Activated naive CD8-positive, alpha-beta T cell treated with anti-CD3 and anti-CD28 coated beads, Interleukin-2, amount 50 U/mL, for 16 hours (primary cell): ENCODE measurements at places on chromosomes 1 and 21.

- no peak for DNase-seq
Observed at GRCh38 chr1:246208105-246208504, 299.0 kb downstream of the SMYD3 start.

- no peak for DNase-seq
Observed at GRCh38 chr1:204992998-204993314, 50.1 kb upstream of the CNTN2 start.

- DNase-seq = no peak
Observed at GRCh38 chr1:229666585-229666984, 40.5 kb downstream of the URB2 start.

DNA sequence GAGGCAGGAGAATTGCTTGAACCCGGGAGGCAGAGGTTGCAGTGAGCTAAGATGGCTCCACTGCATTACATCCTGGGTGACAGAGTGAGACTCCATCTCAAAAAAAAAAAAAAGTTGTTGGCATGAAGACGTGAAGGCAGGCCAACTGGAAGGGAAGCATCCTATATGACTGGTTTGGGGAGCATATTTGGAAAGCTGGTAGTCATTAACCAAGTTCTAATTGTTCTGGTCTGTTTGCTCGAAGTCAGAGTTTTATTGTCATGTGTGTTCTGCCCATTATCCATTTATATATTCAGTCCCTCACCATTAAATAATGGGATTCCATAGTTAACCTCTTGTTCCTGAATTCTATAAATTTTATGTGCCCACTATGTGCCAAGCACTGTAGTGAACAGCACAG, 3.3 kb upstream of the GLRX2 start:
- no peak for DNase-seq

- no peak for DNase-seq
Observed at GRCh38 chr1:185287451-185287850, 29.6 kb downstream of the IVNS1ABP start.

GRCh38 chr1:85024736-85025135, 23.6 kb downstream of the MCOLN3 start:
- no peak for DNase-seq

GRCh38 chr1:67889953-67890567, 56.8 kb upstream of the GNG12 start:
- no peak for DNase-seq

GRCh38 chr21:39107739-39108138, 75.5 kb downstream of the PSMG1 start:
- no peak for DNase-seq

DNA sequence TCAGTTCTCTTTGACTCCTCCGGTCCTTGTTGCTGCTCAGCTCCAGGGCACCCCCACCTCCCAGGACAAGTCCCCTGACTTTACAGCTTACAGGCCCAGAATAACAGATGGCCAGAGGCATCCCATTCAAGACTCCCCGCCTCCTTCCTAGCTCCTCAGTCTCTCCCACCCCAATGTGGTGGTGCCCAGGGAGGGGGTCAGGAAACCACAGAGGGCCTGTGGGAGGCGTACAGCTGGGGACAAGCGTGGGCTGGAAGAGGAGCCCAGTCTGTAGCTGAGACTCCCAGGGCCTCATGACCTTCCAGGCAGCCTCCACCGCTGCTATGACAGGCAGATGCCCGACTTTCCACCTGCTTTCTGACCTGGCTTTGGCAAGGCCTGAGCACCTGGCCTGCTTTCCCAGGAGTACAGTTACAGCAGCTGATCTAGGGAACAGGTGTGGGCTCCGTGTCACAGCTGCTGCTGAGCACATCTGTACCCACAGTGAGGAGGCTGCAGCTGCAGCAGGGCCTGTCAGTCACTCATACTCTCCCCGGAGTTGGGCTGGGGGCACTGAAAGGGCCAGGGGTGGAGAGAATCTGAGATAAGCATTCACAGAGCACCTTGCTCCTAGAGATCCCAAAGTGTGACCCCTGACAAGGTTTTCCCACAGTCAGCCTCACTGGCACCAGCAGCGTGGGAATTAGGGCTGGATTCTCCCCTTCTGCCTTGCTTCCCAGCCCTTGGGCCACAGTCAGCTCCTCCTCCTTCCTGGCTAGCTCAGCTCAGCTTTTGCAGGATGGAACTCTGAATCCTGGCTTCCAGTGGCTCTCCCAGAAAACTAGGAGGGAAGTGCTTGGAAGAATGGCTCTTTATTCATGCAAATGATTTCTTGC, 7.1 kb upstream of the NAV1 start:
- no peak for DNase-seq

- DNase-seq = no peak
Observed at GRCh38 chr1:118659646-118660045, 328.5 kb downstream of the TBX15 start.

DNA sequence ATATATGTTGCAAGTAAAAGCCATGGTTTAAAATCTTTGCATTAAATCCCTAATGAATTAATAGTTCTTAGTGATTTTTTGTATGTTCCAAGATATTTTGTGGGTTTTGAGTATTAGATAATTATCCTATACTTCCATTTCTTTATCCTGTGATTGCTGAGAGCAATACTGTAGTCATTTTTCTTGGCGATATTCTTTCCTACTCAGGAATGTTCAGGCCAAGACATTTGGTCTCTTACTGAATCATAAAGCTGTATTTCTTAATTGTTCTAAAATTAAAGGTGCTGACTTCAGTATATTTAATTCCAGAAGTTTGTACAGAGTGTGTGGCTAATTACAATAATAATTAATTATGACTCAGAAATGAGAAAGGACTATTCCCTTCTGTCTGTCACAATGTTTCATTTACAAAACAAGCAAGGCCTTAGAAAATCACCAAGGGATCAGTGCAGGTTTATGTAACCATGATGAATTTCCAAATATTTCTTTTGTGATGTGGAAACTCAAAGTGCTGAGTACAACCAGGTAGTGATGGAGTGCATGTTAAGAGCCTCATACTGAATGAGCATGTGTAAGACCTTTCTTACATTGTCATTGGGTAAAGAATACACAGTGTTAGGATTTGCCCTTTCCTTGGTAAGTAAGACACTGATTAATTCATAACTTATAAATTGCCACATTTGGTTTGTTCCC, 161.2 kb downstream of the HMCN1 start:
- no peak for DNase-seq

DNA sequence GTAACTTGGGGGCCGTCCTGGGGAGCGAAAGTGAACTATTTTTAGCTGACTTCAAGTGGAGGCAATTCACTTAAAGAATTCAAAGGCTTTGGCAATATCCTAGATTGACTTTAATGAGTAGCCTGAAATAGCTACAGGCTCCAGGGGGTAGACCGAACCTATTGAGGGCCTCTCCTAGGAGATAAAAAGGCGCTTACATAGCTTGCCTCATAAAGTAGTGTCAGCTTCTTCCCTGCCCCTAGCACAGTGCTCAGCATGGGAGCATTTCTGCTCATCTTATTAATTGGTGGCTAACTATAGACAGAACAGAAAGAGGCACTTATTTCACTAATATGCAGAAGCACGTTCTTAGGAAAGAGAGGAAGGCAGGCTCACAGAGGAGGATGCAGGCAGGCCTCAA, 12.3 kb upstream of the CTNNBIP1 start:
- no peak for DNase-seq

GRCh38 chr1:227317523-227318015, 723 bp downstream of the CDC42BPA start:
- DNase-seq = no peak

GRCh38 chr1:162056043-162056442, 13.4 kb upstream of the NOS1AP start:
- peak; percentile 26 for DNase-seq

DNA sequence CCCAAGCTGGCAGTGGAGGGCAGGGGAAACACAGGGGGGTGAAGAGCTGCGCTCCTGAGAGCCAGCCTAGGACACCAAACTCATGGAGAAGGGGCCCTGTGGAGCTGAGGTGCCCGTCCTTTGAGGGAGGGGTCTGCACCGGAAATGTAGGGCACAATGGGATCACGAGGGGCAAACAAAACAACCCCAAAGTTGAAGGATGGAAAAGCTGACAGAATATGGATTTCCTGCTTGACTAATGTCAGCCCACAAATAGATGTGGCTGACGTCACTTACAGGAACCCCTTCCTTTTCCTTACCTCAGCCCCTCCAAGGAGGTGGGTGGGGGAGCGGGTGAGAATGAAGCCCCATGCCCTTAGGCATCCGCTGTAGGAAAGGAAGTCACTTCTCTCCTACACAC, 110.9 kb downstream of the KCNN3 start:
- DNase-seq = peak; percentile 33

DNA sequence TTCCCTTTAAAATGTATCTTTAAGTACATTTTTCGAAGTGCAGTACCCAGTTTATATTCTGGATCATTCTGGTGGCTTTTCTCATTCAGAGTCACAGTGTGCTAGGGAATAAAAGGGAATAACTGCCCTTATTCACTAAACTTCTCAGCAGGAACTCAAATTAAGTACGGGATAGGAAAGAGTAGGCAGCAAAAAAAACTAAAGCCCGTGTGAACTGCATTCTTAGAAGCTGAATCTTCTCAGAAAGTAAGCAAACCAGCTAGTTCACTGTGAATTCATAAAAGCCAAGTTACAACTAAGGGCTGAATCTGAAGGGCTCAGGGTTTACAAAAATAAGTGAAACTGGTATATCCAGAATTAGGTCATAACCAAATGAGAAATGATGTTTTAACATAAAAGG, 22.0 kb downstream of the PRPF38A start:
- DNase-seq = no peak

DNA sequence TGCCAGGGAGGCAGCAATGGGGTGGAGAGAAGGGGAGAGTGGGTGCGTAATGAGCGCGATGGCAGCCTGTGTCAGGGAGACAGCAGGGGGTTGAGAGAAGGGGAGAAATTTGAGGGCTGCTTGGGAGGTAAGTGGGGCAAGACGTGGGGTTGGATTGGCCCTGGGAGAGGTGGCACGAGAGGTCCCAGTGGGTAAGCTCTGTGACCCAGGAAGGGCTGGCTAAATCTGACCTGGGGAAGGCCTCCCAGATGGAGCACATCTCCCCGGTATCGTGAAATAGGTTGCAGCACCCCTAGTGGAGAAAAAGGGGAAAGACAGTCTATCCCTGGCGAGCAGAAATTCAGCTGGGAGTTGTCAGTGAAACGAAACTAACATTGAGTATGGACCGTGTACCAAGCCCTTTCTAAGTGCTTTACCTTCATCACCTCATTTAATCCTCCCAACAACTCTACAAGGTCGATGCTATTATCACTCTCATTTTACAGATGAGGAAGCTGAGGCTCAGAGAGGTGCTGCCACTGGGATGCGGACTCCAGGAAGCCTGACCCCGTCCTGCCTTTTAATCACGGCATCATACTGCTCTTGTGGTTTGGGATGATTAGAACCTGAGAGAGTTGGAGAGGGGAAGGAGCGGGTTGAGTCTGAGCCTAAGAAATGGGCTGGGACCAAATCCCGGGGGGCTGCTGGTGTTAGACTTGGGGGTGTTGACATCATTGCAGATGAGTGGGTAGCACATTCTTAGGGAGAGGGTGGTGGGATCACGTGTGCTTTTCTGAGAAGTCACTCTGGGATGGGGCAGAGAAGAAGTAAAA, 56.6 kb upstream of the RPL11 start:
- no peak for DNase-seq

GRCh38 chr1:86753700-86754099, 49.3 kb downstream of the SH3GLB1 start:
- no peak for DNase-seq

- no peak for DNase-seq
Observed at GRCh38 chr1:225577241-225577640, 75.7 kb downstream of the ENAH start.

DNA sequence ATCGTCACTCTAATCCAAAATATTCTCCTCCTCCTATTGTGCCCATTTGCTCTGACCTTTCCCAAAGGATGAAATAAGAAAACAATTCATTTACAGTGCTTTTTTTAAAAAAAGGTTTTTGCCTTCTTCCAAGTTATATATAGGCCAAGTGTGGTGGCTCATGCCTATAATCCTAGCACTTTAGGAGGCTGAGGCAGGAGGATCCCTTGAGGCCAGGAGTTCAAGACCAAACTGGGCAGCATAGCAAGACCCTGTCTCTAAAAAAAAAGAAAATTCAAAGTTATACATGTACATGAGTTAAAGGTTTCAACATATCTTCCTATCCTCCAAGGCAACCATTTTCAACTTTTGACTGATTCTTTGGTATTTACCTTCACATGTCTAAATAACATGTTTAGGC, 10.1 kb upstream of the USP1 start:
- DNase-seq = no peak

DNA sequence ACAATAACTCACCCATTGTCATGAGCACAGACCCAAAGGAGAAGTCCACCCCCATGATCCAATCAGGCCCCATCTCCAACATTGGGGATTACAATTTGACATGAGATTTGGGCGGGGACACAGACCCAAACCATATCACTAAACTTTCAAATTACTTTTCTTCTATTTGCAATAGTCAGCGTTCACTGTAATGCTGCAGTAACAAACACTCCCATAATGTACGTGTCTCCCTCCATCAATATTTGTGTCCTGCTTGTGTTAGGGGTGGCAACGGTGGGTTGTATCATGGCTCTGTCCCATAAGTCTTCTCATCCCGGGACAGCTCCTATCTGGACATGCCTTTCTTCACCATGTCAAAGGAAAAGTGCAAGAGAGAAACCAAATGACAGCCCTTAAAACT, 26.2 kb downstream of the TFF3 start:
- DNase-seq = no peak

GRCh38 chr1:59985911-59986515, 59.4 kb upstream of the CYP2J2 start:
- no peak for DNase-seq
